ENCODE measurements at places on chromosomes 2 and 18.

DNA sequence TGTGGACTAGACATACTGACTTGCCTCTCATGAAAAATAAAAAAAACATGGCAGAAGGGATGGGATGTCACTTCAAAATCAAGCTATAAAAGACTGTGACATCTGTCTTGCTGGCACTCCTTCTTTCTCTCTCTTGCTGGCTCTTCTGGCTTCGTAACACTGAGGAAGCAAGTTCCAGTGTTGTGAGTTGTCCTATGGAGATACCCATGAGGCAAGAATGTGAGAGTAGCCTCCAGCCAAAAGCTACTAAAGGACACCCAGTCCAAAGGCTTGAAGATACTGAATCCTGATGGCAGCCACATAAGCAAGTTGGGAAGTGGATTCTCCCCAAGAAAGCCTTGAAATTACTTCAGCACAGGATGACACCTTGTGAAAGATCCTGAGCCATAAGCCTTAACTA is 376.1 kb upstream of the TMEFF2 start:
- no peak for DNase-seq

GRCh38 chr2:156157670-156158069 is 174.9 kb downstream of the NR4A2 start:
- DNase-seq, result no peak

DNA sequence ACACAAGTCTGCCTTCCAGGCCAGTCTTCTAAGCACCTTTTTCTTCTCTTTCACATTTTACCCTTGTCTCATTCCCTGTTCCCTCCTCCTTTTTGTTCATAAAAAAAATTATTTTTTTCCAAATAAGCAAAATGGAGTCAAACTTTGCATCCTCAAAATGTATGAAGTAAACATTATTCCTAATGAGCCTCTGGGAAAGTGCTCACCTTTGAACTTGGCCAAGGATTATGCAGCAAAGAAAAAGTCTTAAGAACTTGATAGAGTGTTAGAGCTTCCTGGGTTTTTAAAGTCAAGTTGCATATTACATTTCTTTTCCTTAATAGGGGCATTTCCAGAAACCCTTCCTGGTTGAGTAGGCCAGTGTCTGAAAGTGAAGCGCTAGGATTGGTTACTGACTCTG is 31.6 kb downstream of the EPAS1 start:
- DNase-seq, result no peak

GRCh38 chr2:168939918-168940317 is 38.8 kb downstream of the G6PC2 start:
- DNase-seq, result no peak

GRCh38 chr2:9187620-9188214 is 18.9 kb upstream of the ASAP2 start:
- DNase-seq, result no peak

- DNase-seq, result no peak
Observed at GRCh38 chr2:124339709-124340108, 314.6 kb downstream of the CNTNAP5 start.

DNA sequence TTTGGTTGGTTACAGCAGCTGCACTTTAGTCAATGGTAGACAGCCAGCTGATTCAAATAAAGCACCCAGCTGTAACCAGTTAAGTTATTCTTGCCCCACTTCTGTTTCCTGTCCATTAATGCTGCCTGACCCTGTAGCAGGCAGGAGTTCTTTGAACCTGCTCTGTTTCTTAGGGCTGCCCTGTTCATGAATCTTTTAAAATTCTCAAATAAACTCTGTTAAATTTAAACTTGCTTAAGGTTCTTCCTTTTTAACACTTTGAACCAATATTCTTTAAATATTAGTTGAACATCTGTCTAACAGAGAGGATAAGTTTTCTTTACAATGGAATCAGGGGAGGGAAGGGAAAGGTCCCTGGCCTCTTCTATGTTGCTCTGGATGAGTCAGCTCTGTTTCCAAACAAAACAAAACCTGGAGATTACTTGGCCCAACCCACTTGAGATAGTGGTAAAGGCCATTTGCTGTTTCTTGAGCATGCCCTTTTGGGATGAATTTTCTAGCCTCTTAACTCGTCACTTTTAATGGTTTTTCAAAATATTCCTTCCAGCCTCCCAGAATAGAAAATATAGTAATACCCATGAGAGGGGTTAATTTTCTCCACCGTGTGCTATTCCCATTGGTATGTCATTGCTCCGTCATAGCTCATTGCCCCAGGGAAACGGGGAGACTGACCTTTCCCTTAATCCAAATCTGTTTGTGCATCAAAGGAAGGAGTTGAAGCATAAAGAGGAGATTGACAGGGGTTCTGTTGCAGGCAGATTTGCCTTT is 112.1 kb upstream of the FHL2 start:
- DNase-seq, result no peak

- DNase-seq, result no peak
Observed at GRCh38 chr2:207459990-207460757, 69.6 kb upstream of the CREB1 start.

- DNase-seq, result peak; percentile 39
Observed at GRCh38 chr2:27264253-27264752, 1.5 kb upstream of the SLC30A3 start.

DNA sequence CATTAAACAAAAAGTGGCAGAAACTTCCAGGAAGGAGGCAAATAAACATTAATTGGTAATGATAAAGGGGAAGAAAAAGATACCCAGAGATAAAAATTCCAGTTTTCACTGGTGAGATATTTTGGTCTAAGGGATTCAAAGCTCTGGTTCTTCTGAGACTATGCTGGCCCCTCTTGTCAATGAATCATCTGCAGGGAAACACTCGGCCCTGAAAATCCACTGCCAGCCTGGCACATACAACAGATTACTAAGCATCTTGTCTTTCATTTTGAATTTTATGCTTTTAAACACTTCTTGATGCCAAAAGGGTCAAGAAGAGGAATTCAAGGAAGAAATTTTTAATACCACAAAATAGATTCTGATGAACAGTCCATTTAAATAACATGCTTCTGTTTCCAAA is 1603.8 kb upstream of the ZEB2 start:
- no peak for DNase-seq

- no peak for DNase-seq
Observed at GRCh38 chr2:168934826-168935225, 33.7 kb downstream of the G6PC2 start.

DNA sequence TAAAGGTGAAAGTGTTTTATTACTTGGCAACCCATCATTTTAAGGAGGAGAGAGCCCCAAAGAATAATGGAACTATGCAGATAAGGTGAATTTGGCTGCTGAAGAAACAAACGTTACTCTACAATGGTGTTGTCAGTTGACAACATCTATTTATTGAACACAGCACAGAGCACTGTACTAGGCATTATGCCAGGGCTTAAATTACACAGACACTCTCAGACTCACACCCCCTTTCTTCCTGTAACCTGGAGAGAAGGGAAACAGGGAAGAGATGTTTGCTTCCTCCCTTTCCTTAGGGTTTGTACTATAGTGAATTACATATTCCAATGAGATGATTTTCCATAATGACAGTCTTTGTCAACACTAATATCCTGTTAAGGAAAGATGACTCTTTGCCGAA is 94.0 kb upstream of the ATP5MC3 start:
- DNase-seq, result no peak

- DNase-seq, result no peak
Observed at GRCh38 chr2:32772638-32773447, 145.0 kb downstream of the TTC27 start.

DNA sequence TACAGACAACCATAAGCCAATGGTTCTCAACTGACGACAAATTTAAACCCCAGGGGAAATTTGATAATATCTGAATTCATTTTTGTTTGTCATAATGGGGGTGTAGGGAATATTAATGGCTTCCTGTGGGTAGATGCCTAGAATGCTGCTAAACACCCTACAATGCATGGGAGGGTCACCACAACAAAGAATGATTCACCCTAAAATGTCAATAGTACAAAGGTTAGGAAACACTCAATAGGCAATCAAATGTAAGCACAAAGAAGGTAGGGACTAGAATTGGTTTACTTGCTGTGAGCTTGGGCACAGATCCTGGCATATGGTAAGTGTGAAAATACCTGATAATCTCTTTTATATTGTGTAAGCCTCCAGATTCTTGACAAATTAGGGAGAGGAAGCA is 20.1 kb upstream of the FANCL start:
- no peak for DNase-seq

DNA sequence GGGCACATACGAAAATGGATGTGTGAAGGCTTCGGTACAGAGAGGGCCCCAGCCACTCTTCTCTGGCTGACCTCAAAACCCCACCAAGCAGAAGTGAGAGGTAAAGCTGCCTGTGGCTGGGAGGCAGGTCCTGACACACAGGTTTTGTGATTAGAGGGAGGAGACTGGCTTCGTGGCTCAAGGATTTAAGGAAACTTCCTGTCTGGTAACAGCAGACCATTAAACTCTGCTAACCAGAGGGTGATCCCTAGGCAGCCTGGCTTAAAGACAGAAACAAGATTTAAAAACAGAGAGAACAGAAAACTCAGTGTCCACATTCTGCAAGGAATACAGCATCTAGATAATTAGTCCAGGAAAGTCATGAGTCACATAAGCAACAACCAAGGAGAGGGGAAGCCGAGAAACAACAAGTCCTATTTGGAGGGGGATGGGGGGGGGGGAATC is 101.9 kb downstream of the NFATC1 start:
- no peak for DNase-seq

GRCh38 chr2:27977731-27978312 is 87.3 kb downstream of the BABAM2 start:
- no peak for DNase-seq

DNA sequence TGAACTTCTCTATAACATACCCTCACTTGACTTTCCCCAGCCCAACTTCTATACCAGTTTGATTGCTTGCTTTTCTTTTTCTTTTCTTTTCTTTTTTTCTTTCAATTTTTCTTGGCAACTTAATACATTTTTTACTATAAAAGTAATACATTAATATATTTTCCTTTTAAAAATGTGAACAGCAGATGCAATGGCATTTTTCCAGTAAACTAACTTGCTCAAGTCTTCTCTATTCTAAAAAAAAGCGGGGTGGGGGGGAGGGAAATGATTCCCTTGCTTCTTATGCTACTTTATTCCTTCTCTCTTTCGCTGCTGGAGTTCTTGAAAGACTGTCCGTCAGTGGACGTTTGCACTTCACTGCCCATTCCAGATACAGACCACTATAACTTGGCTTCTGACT is 70.5 kb downstream of the RBMS1 start:
- no peak for DNase-seq

DNA sequence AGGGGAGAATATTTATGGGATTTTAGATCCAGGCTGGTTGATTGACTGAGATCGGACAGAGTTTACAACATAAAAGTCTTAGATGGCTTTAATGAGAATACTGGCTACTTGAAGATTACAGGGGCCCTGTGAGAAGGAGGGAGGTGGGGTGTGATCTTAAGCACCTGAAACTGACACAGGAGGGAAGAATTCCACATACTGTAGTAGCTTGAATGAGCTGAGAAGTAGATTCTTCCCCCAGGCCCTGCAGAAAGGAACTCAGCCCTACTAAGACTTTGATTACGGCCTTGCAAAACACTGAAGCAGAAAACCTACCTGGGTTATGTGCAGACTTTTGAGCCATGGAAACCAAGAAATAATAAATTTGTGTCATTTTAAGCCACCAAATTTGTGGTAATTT is 1062.9 kb upstream of the GYPC start:
- DNase-seq, result no peak

GRCh38 chr2:3460156-3460555 is 59.2 kb downstream of the ADI1 start:
- DNase-seq, result no peak

GRCh38 chr18:56402872-56403516 is 235.4 kb downstream of the TXNL1 start:
- no peak for DNase-seq

DNA sequence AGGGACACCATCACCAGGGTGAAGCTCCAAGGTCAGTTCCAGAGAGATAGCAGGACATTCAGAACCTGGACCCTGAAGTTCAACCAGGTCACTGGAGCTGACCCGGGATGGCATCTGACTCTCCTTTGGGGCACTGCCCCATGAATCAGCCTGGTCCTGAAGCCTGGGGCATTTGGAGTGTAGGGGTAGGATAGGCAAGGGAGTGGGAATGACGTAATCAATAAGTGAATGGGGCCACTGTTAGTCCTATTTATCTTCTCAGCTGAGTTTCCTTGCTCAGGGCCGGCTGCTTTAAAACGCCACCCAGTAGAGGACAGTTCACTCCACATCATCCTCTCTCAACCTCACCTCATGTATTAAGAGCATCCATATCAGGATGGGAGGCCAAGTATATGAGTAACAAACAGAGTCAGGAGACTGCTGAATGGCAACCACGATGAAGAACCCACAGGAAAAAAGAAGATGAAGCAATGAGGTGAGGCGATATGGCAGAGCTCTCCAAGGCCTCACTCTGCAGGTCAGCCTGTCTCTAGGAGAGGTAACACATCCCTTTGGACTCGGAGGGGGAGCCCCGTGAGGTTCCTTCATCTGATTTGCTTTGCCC is 1.8 kb upstream of the RFX8 start:
- no peak for DNase-seq

DNA sequence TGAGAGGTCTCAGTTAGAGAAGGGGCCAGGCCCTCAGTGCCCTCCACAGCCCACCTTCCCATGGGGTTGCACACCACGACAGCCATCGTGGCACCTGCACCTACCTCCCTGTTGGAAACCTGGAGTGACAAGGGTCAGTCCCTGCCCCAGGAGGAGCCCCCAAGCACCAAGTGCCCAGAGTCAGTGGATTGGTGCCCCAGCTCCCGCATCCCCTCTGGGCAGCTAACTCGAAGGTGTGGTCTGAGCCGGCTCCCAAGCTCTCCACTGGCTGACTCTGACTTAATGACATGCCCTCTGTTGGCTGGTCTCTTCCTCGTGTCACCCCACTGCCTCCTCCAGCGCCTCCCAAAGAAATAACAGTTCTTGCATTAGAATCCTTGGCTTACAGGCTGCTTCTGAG is 116.4 kb downstream of the NDUFA10 start:
- no peak for DNase-seq

DNA sequence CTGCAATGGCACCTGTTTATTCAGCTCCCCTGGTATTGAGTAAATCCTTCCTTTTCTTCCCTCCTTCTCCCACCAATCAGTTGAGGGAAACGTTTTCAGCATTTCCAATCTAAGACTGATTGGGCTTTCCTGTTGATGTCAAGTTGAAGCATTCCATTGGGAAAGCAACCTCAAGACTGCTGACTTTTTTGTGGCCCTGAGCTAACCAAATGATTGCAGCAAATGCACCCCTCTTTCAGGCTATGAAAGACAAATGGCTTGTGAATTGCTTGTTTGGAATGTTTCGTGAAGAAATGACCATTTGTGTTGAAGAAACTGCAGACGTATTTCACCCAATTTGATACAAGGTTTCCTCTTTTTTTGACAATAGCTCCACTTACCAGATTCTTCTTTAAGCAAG is 303.5 kb downstream of the EPHA4 start:
- no peak for DNase-seq

DNA sequence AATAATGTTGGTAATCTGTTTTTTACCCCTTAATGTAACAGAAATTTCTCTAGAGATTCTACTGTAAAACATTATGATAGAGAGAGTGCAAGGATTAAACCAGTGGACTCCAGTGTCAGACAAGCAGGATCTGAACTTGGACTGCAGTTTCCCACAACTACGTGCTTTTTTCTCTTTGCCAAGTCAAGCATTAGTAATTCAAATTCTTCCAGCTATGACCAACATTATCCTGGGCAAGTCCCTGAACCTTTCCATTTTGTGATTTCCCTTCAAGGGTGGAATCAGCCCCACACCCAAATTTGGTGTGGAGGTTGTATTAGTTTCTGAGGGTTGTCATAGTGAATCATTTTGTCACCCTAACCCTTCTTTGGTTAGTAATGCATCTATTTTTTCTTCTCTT is 482.0 kb downstream of the ZNF516 start:
- DNase-seq, result no peak
